ENCODE measurements at places on chromosomes 12 and 14. TPM values are rescaled to one million over a fixed set of nuclear protein-coding genes. Genes with fewer than 3 reads are reported as not detected.

IFI27 gene
- not detected for polyA plus RNA-seq

PTPRB gene
- polyA plus RNA-seq = not detected

KRT77 gene
- not detected for polyA plus RNA-seq

PDE3A gene
- polyA plus RNA-seq = not detected

TSHR gene
- not detected for polyA plus RNA-seq

KERA gene
- not detected for polyA plus RNA-seq

AQP5 gene
- not detected for polyA plus RNA-seq

ARHGEF25 gene
- not detected for polyA plus RNA-seq

PPP2R5E gene
- 38.3 TPM for polyA plus RNA-seq

ATP23 gene
- polyA plus RNA-seq = 21.9 TPM

NXPH4 gene
- 3.0 TPM for polyA plus RNA-seq

- H3K27ac ChIP-seq = no peak overlapping the region
- peaks cover 12% of the 10 kb centered on the region for H3K4me1 ChIP-seq
- H3K36me3 ChIP-seq = no peaks in the 10 kb centered on the region
- peaks cover 80% of the 10 kb centered on the region for H3K27me3 ChIP-seq
These were observed 2.9 kb upstream of the PTHLH start for GRCh38 chr12:27975222-27976136.

- no peak for DNase-seq
These were observed 2.1 kb upstream of the SLC16A7 start for GRCh38 chr12:59593761-59594160.

DNA sequence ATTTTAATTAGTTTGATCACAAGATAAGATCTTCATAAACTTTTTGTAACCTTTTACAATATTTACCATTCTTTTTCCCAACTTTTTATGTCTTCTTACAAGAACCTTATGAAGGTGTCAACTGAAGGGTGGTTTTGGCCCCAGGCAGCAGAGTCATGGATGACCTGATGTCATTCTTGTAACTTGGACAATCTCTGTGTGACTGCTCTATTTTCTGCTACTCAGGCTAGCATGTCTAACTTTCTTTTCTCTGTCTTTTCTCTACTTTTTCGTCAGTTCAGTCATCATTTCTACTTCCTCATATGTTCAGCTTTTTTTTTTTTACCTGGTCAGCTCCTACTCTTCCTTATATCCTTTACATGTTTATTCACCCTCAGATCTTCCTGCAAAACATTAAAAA, 150.7 kb upstream of the PTPRQ start:
- H3K27me3 ChIP-seq = no peaks in the 10 kb centered on the region
- no peaks in the 10 kb centered on the region for H3K36me3 ChIP-seq
- no peak for DNase-seq
- no peak overlapping the region for H3K27ac ChIP-seq

DNA sequence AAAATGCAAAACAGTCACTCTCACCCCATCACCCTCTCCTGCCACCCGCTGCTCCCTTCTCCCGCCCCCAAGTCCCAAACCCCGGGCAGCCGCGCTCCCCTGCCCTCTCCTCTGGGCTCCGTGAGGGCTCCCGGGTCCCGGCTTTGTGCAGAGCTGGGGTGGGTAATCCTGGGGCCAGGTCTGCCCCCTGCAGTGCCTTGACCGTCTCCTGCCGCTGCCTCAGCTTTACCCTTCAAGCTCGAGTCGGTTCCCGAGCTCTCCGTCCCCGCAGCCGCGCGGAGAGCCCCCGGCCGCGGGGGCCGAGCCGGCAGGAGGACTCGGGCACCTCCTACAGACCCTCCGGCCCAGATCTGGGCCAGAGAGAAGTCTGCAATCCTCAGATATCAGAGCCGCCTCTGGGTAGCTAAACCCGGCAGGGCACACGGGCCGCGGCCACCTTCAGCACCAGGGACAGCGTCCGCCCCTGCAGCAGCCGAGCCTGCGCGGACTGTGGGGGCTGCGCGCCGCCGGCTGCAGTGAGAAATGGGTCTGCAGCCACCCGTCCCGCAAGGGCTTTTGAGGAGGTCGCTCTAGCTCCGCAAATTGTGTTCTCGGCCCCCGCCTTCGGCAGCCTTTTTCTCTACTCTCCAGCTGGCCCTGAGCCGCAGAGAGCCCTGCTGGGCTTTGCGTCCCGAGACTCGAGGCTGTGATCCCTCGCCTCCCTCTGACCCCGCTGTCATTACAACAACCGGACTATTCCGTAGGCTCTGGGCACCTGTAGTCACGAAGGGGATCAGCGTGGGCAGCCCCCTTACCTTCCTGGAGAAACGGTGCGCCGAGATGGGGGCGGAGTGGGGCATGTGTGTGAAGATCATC, 1.2 kb downstream of the PRMT8 start:
- H3K27me3 ChIP-seq = peaks cover 79% of the 10 kb centered on the region
- H3K4me1 ChIP-seq = peaks cover 6% of the 10 kb centered on the region
- DNase-seq = peak; percentile 5
- peak overlapping the region; percentile 45 for H3K4me3 ChIP-seq
- H3K36me3 ChIP-seq = peaks cover 8% of the 10 kb centered on the region

- H3K27ac ChIP-seq = no peak overlapping the region
- H3K36me3 ChIP-seq = peaks cover 12% of the 10 kb centered on the region
- no peak for DNase-seq
- H3K27me3 ChIP-seq = no peaks in the 10 kb centered on the region
- no peaks in the 10 kb centered on the region for H3K4me1 ChIP-seq
These were observed 106.4 kb downstream of the EFCAB11 start for GRCh38 chr14:89848165-89848564.

DNA sequence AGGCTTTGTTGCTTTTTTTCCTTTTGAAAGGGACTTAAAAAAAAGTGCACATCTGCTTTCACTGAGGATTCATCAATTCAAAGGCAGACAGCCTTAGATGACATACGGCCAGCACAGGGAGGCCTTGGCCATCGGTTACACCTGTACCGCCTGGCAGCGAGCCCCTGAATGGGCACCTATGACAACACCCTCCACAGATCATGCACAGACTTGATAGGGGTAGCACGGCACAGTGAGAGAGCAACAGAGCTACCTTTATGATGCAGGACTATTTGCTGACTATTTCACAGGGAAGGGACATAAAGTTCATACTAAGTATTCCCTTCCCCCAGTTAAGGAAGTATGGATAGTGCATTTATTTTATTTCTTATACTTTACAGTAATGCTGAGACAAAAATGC, 137.9 kb upstream of the ARID2 start:
- peaks cover 4% of the 10 kb centered on the region for H3K27me3 ChIP-seq
- peaks cover 7% of the 10 kb centered on the region for H3K36me3 ChIP-seq
- H3K4me1 ChIP-seq = no peaks in the 10 kb centered on the region
- no peak overlapping the region for H3K4me3 ChIP-seq
- DNase-seq = no peak

- no peak overlapping the region for H3K27ac ChIP-seq
- H3K27me3 ChIP-seq = no peaks in the 10 kb centered on the region
- H3K36me3 ChIP-seq = no peaks in the 10 kb centered on the region
- no peaks in the 10 kb centered on the region for H3K4me1 ChIP-seq
- no peak overlapping the region for H3K4me3 ChIP-seq
These were observed 127.3 kb downstream of the CNTN1 start for GRCh38 chr12:40819436-40820108.

- H3K4me3 ChIP-seq = no peak overlapping the region
- no peak for DNase-seq
- H3K27me3 ChIP-seq = no peaks in the 10 kb centered on the region
- no peak overlapping the region for H3K27ac ChIP-seq
- peaks cover 4% of the 10 kb centered on the region for H3K4me1 ChIP-seq
- peaks cover 5% of the 10 kb centered on the region for H3K36me3 ChIP-seq
These were observed 52.0 kb upstream of the SAV1 start for GRCh38 chr14:50719911-50720759.

GRCh38 chr12:40253936-40254335, 29.1 kb downstream of the LRRK2 start:
- no peaks in the 10 kb centered on the region for H3K27me3 ChIP-seq
- H3K27ac ChIP-seq = no peak overlapping the region
- H3K4me1 ChIP-seq = peaks cover 14% of the 10 kb centered on the region
- peaks cover 37% of the 10 kb centered on the region for H3K36me3 ChIP-seq

DNA sequence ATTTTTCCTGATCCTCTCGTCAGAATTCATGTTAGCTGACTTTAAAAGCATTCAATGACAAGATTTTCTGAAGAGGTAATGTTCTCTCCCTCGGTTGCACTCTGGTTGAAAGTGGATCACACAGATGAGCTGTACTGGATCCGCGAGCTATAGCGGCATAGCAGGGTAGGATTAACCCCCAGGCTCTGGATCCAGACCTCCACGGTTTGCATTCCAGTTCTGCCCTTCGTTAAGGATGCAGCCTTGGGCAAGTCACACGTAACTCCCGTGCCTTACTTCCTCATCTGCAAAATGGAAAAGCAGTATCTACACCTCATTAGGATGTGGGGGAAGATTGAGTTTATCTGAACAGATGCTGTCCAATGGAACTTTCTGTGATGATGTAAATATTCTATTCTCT, 13.8 kb downstream of the CCDC92 start:
- H3K27me3 ChIP-seq = no peaks in the 10 kb centered on the region
- DNase-seq = no peak
- no peak overlapping the region for H3K4me3 ChIP-seq
- H3K36me3 ChIP-seq = no peaks in the 10 kb centered on the region

GRCh38 chr12:1047898-1048660, 57.1 kb downstream of the ERC1 start:
- H3K36me3 ChIP-seq = no peaks in the 10 kb centered on the region
- H3K4me1 ChIP-seq = peaks cover 10% of the 10 kb centered on the region
- DNase-seq = no peak
- H3K27ac ChIP-seq = peak overlapping the region; percentile 88
- H3K27me3 ChIP-seq = no peaks in the 10 kb centered on the region

DNA sequence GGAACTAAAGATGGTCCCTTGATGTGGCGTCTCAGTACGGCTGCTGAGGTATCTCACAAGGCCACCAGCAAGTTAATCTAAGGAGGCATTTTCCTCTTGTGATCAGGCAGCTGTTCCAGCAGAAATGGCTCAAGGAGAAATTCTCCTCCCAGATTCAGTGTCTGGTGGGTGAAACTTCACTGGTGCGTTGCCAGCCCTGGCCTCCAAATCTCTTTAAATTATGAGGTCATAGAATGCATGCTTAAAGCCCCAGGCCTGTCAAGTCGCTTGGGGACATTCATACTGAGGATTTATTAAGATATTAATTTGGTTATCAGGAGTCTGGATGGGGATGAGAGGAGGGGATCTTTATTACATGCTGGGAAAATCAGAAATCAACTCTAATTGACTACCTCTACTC, 72.9 kb downstream of the PPP2R5C start:
- H3K27ac ChIP-seq = no peak overlapping the region
- peaks cover 75% of the 10 kb centered on the region for H3K4me1 ChIP-seq
- no peaks in the 10 kb centered on the region for H3K36me3 ChIP-seq
- DNase-seq = no peak
- no peaks in the 10 kb centered on the region for H3K27me3 ChIP-seq
- H3K4me3 ChIP-seq = no peak overlapping the region

- peak overlapping the region; percentile 97 for H3K27ac ChIP-seq
- peaks cover 70% of the 10 kb centered on the region for H3K4me1 ChIP-seq
- no peak for DNase-seq
- no peaks in the 10 kb centered on the region for H3K36me3 ChIP-seq
These were observed 1.1 kb upstream of the RHOF start for GRCh38 chr12:121794534-121795033.

- no peak overlapping the region for H3K27ac ChIP-seq
- H3K4me3 ChIP-seq = no peak overlapping the region
- no peaks in the 10 kb centered on the region for H3K27me3 ChIP-seq
- no peaks in the 10 kb centered on the region for H3K4me1 ChIP-seq
- no peak for DNase-seq
These were observed 27.1 kb downstream of the HECTD1 start for GRCh38 chr14:31180299-31181051.

GRCh38 chr14:22981876-22982476, 375 bp downstream of the AJUBA start:
- no peaks in the 10 kb centered on the region for H3K36me3 ChIP-seq
- H3K27ac ChIP-seq = no peak overlapping the region
- peaks cover 14% of the 10 kb centered on the region for H3K27me3 ChIP-seq
- peaks cover 11% of the 10 kb centered on the region for H3K4me1 ChIP-seq

DNA sequence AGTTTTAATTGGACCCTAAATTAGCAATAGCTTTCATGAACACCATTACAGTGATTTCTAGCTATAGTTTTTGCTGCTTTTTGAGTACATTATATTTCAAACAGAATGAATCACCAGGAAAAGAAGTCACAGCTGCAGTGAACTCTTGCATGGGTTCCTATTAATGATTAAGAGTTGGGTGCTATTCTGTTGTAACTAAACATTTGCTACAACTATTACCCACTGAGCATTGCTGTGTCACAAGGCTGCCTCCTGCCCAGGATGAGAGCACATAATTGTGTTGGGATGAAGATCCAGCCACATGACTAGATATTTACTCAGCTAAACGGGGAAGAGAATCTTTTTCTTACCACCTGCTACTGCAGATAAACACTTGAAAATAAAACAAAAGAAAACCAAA, 152.7 kb downstream of the GXYLT1 start:
- no peaks in the 10 kb centered on the region for H3K4me1 ChIP-seq
- H3K27ac ChIP-seq = no peak overlapping the region
- H3K4me3 ChIP-seq = no peak overlapping the region
- no peaks in the 10 kb centered on the region for H3K36me3 ChIP-seq
